ENCODE measurements at places on chromosomes 5 and 9.

- DNase-seq, result no peak
Observed at GRCh38 chr9:104783588-104783987, 19.7 kb downstream of the NIPSNAP3B start.

DNA sequence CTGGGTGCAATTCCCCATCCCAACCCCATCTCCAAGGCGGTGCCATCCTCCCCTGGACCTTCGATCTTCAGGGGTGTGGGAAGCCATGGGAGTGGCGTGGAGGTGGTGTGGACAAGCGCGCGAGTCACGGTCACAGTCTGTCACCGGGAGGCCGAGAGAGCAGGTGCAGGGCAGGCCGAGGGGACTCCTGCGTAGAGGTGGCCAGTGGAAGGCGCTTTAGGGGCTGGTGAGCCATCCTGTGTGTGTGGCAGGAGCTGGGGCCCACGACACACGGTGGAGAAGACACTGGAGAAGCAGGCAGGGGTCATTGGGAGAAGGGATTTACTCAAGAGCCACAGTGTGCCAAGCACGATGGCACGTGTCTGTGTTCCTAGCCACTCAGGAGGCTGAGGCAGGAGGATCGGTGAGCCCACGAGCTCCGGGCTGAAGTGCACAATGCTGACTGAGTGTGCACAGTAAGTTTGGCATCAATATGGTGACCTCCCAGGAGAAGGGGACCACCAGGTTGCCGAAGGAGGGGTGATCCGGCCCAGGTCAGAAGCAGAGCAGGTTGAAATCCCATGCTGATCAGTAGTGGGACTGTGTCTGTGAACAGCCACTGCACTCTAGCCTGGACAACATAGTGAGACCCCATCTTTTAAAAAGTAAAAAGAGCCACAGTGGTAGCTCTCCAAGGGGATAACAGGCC lies 145.1 kb upstream of the PHYKPL start:
- no peak for DNase-seq

DNA sequence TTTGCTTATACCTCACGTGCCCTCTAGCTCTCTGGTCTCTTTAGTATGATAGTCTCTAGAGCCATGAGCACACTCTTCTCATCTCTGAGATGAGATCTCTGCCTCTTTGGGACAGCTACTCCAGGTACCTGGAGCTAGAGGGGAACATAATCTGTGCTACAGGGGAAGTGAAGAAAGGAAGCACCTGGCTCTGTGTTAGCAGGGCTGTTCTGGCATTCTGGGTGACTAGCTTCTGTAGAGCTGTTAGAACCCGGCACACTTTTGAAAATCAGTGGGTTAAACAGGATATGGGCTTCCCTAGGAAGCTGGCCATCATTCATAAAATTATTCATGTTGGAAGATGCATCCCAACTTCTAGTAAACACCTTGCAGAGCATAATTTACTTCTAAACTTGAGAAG lies 224.8 kb downstream of the MCTP1 start:
- no peak for DNase-seq

GRCh38 chr9:133374612-133375115 lies 1.2 kb downstream of the SURF4 start:
- DNase-seq, result no peak

- DNase-seq, result no peak
Observed at GRCh38 chr5:38719916-38720315, 125.9 kb upstream of the OSMR start.

GRCh38 chr9:131144201-131144600 lies 18.8 kb downstream of the NUP214 start:
- no peak for DNase-seq

GRCh38 chr5:73135021-73135420 lies 14.6 kb downstream of the TMEM171 start:
- no peak for DNase-seq

- DNase-seq, result no peak
Observed at GRCh38 chr5:174328631-174329299, 283.3 kb downstream of the NSG2 start.

DNA sequence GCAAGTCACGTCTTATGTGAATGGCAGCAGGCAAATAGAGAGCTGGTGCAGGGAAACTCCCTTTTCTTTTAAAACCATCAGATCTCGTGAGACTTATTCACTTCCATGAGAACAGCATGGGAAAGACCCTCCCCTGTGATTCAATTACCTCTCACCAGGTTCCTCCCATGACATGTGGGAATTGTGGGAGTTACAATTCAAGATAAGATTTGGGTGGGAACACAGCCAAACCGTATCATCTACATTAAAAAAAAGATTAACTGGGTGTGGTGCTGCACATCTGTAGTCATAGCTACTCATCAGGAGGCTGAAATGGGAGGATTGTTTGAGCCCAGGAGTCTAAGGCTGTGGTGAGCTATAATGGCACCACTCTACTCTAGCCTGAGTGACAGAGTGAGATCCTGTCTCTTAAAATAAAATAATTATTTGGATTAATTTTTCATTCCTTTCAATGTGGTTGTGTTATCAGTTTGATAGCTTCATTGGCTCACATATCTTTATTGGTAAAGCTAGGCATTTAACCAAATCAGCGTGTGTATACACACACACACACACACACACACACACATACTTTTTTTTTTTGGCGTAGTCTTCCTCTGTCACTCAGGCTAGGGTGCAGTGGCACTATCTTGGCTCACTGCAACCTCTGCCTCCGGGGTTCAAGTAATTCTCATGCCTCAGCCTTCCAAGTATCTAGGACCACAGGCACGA lies 21.8 kb downstream of the DENND4C start:
- no peak for DNase-seq

DNA sequence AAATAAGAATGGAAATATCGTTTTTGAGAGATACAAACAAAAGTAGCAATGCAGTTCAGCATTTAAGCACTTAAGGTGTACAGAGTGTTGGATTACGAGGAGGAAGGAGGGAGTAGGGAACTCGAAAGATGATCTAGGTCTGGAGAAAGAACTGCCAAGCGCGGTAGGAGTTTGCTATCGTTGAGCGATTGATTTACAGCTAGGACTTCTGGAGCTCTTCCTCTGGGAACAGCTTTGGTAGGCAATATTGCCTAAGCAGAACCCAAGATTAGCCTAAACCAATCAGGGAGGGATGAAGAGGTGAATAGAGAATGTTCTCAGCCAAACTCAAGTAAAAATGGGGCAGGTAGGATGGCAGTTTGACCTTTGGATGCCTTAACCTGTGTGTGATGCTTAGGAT lies 965 bp downstream of the CLTA start:
- no peak for DNase-seq

- DNase-seq, result no peak
Observed at GRCh38 chr5:150377964-150378694, 20.6 kb downstream of the TCOF1 start.

DNA sequence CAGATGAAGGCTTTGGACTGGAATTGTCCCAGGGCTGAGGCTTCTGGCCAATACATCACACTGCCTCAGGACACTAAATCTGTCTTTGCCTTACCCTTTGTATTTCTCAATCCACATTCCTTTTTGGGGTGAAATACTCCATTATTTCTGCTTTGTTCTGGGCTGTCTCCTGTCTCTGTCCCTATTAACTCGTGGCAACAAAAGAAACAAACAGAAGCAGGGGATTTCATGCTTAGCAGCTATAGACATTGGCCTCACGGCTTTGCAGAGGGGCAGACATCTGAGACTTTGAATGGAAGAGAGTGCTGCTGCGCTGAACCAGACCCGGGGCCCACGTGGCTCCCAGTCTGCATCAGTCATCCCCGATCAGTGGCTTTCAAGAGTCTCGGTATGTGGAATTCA lies 129.7 kb downstream of the ARL15 start:
- no peak for DNase-seq

- DNase-seq, result no peak
Observed at GRCh38 chr5:141787376-141787775, 90.8 kb downstream of the PCDH1 start.

- no peak for DNase-seq
Observed at GRCh38 chr9:95495961-95496360, 20.8 kb downstream of the PTCH1 start.

- no peak for DNase-seq
Observed at GRCh38 chr9:122348288-122348777, 22.5 kb upstream of the PTGS1 start.
